ENCODE measurements at places on chromosomes 1 and 21. TPM values are rescaled to one million over a fixed set of nuclear protein-coding genes. Genes with fewer than 3 reads are reported as not detected.

The CELA2A gene
- polyA plus RNA-seq = 0.09 TPM

The DCST1 gene
- polyA plus RNA-seq = 0.31 TPM

The OLIG2 gene
- polyA plus RNA-seq = not detected

The RORC gene
- 1.0 TPM for polyA plus RNA-seq

The DARS2 gene
- 27.5 TPM for polyA plus RNA-seq

The MAP1LC3C gene
- 0.83 TPM for polyA plus RNA-seq

The S100A7A gene
- polyA plus RNA-seq = not detected

The ARHGAP29 gene
- 93.2 TPM for polyA plus RNA-seq

The EXTL1 gene
- 1.0 TPM for polyA plus RNA-seq

The ADCY10 gene
- 0.39 TPM for polyA plus RNA-seq

The NEXN gene
- 13.0 TPM for polyA plus RNA-seq

The NR5A2 gene
- 2.5 TPM for polyA plus RNA-seq

The OR2G3 gene
- polyA plus RNA-seq = not detected

The S100A8 gene
- 12.9 TPM for polyA plus RNA-seq

The CNKSR1 gene
- 12.5 TPM for polyA plus RNA-seq

All from right renal pelvis (tissue), 4 donors.